Stimulated activated CD8-positive, alpha-beta memory T cell treated with anti-CD3 and anti-CD28 coated beads, Interleukin-15, amount 100 ng/mL, for 4 hours (primary cell): ENCODE measurements at places on chromosomes 16 and 17.

DNA sequence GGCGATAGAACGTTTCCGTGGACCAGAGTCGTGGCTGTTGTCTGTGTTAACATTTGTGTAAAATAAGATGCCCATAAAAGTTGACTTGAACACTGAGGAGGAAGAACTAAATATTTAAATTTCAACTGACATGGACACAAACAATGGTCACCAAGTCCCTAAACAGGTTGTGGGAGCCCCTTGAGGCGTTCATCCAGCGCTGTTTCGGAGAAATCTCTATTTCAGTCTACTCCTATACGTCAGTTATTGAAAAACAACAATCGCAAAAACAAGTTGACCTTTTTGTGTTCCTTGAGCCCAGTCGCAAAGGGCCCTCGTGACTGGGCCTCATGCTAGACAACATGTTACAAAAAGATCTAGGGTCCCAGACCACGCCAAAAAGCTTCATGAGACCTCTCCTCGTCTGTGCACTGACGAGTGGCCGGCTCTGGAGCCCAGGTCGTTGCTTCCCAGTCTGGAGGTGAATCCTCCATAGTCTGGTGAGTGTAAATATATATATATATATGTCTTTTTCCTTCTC, 439 bp upstream of the TMEM231 start:
- no peak for DNase-seq

DNA sequence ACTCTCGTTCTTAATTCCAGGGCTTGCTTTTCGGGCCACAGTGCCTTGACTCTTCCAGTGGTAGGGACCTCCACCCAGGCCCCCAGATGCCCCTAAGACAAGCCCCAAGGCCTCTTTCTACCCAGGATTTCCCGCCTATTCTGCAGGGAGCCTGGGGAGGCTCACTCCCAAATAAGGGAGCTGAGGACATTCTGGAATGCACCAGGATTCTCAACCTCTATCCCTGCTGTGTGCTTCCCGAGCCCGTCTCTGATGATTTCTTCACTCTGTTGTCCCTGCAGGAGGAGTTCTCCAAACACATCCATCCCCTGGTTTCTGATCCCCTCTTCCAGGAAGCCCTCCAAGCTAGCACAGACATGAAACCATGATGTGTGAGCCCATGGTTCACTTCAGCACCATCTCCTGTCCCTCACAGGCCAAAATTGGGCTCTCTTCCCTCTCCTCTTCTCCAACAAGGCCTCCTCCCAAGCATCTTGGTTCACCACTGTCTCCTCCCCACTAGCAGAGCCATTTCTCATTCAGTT, 255.9 kb downstream of the KATNIP start:
- no peak for DNase-seq

GRCh38 chr17:8740486-8740885, 4.2 kb downstream of the CCDC42 start:
- peak; percentile 21 for DNase-seq

DNA sequence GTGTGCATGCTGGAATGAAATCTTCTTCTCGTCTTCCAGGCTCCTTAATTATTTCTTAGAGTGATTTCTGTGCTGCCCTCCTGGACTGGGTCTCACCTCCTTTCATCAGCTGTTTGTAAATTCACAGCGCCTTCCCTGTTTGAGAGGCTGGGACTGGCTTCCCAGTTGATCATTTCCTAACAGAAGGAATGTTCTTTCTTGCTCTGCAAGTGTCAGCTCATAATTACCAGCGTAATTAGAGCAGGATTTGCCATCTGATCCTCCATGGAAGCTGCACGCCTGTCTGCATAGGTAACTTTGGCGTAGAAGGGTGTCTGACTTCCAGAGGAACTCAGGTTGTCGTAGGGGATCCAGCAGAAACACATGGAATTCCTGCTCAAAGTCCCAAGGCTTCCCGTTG, 375.0 kb upstream of the EEF2KMT start:
- no peak for DNase-seq

- DNase-seq: no peak
Observed at GRCh38 chr17:70493277-70493874, 324.0 kb downstream of the KCNJ2 start.

DNA sequence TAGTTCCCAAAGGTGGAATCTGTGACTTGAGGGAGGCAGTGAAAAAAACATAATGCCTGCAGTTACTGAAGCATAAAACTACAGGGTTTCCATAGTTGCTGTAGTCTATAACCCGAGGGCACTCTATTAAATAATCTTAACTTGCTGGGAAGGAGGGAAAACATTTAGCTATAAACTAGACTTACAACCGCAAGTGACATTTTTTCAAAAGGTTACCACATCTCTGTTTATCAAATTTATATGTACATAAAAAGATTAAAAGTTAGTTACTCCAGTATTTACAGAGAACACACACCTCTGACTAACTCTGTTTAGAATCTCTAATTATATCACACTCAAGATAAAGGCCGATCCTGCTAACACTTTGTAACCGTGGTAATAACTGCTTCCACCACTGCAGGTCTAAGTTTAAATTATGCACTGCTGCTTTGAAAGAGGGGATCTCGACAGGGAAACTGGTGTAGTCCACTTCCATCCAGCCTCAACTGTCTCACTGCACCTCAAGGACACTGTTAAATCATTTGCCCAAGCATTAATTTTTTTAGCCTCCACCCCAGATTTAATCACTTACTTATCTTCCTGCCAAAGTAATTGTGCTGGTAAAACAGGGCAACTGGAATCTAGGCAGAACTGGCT, 14.6 kb downstream of the KCNJ16 start:
- no peak for DNase-seq

- DNase-seq: no peak
Observed at GRCh38 chr16:78813661-78814311, 714.3 kb downstream of the WWOX start.

DNA sequence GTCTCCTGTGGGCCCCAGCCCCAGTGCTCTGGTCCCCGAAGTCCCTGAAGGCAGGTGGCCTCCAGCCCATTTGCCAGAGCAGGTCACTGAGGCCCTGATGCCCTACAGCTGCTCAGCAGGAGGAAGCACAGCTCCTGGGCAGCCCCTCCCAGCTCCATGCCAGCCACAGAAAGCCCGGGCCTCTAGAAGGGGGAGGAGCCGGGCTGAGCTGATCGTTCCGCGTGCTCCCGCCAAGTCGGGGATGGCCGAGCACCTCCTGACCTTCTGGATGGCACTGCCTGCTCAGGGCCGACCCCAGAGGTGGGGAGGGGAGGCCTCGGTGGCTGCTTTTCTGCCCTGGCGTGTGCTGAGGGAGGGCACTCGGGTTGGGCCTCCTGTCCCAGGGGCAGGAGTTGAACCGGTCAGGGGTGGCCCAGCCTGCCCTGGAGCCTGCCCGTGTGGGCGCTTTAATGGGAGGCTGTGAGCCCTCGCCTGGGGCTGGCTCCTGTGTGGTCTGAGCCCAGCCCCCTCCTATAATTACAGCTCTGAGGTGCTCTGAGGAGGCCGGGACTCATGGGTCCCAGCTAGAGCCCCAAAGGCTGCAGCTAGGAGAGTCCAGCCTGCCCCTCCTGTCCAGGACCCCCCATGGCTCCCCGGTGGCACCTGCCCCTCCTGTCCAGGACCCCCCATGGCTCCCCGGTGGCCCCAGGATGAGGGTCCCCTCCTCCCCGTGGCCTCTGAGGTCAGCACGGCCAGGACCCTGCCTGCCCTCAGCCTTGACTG, 29.7 kb downstream of the ZFPM1 start:
- DNase-seq: no peak

GRCh38 chr17:80195671-80196529, 24.2 kb downstream of the SGSH start:
- peak; percentile 21 for DNase-seq

GRCh38 chr17:44385287-44386181, 3.9 kb downstream of the ITGA2B start:
- peak; percentile 68 for DNase-seq

GRCh38 chr16:11994143-11995119, 17.9 kb downstream of the SNX29 start:
- DNase-seq: no peak

GRCh38 chr17:61159221-61159814, 240.3 kb upstream of the TBX2 start:
- no peak for DNase-seq
